ENCODE measurements at places on chromosomes 6 and 20.

DNA sequence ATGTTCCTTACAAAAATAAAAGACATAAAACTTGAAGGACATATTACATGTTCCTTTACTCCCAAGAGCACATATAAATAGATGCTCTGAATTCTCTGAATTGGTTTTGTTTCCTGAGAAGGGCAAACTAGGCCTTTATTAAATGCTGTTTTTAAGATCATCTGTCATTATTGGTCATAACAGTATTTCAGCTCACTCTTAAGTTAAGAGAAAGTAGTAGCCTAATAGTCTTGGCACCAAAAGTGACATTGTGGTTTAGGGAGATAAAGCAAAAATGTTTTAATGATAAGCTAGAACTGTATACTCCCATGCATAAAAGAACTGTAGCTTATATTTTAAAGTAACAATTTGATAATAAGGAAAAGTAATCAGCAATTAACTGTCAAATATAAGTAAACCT, 361.1 kb upstream of the PTCHD4 start:
- DNase-seq = no peak

DNA sequence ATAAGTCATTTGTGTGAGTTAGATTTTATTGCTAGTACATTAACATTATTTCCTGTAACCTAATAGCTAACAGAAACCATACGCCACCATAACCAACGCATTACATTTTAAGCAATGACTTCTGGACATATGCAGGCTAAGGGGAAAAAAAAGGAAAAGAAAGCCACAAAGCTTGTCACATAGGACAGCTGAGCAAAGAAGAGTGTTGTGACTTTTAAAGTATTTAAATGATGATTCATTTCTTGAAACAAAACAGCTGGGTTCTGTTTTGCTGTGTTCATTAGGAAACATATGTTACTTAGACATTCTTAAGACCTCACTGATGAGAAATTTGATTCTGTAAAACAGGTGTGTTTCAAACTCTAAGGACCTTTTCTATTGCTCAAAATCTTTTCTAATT, 171.4 kb downstream of the COL9A1 start:
- no peak for DNase-seq

GRCh38 chr20:34365765-34366213, 2.7 kb downstream of the ITCH start:
- DNase-seq = peak; percentile 7

DNA sequence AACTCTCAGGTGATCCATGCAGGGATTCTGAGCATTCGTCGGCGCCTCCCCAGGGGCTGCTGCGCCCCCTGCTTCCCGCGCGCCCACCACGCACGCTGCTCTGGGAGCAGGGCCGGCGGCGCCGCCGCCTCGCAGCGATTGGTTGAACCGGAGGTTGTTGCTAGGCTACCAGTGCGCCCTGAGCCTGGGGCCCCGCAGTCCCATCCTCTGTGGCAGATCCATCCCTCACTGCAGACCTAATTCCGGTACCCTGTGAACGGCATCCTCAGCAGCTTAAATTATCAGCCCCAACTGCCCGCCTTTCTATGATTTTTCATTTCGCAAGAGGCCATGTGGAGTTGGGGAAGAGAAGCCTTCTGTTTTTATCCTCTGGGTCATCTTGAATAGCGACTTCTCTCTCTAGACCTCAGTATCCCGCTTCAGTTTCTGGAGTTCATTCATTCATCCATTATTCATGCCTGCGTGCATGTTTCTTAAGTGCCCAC, 15.4 kb downstream of the PNPLA1 start:
- no peak for DNase-seq

DNA sequence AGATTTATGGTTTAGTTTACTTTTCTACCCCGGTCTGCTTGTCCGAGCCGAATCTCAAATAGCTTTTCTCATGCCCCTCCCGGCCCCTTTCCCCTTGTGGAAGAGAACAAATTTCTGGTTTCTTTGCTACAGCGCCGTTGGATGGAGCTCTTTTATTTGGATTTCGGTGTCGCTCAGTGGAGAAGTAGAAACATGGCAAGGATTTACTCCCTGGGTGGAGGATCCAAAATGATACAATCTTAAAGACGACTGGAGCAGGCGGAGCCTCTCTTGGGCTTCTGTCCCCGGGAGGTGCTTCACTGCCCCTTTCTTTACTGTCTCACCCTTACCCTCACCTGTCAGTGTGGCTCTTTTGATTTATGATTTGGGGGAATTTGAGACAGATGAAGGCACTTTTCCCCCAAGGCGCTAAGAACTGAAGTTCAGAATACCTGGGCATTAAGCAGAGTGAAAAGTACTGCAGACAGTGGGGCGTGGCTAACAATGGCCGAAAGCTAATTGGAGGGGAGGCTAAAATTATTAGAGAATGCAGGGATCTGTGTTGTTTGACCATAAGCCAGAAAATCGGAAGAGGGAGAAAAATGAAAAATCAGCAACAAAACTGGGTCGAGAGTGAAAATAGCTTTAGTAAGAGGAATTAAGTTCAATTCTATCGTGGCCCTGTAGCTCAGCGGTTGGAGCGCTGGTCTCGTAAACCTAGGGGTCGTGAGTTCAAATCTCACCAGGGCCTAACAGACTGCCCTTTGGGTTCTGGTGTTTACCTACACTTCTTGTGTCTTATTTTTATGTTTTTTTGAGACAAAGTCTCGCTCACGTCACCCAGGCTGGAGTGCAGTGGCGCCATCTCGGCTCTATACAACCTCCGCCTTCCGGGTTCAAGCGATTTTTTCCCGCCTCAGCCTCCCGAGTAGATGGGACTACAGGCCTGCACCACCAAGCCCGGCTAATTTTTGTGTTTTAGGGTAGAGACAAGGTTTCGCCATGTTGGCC, 145.1 kb upstream of the ZNF184 start:
- DNase-seq = no peak
